ENCODE measurements at places on chromosomes 4 and X. TPM values are rescaled to one million over a fixed set of nuclear protein-coding genes. Genes with fewer than 3 reads are reported as not detected.

Gene SMIM10
- total RNA-seq = 14.2 TPM

Gene GPR82
- total RNA-seq = 0.57 TPM

Gene DCLK2
- 7.6 TPM for total RNA-seq

Gene SORBS2
- total RNA-seq = 32.7 TPM

Gene DIAPH2
- total RNA-seq = 30.0 TPM

Gene CCDC160
- 1.2 TPM for total RNA-seq

Gene SSX2B
- not detected for total RNA-seq

Gene LRCH2
- total RNA-seq = 10.6 TPM

Gene ADH7
- not detected for total RNA-seq

GRCh38 chr4:62118558-62118957 lies 918.4 kb downstream of the ADGRL3 start:
- no peak for DNase-seq

GRCh38 chr4:27518876-27519275 lies 658.2 kb downstream of the STIM2 start:
- DNase-seq = no peak

- DNase-seq = no peak
These were observed 39.1 kb upstream of the NPFFR2 start for GRCh38 chr4:71992571-71993312.

DNA sequence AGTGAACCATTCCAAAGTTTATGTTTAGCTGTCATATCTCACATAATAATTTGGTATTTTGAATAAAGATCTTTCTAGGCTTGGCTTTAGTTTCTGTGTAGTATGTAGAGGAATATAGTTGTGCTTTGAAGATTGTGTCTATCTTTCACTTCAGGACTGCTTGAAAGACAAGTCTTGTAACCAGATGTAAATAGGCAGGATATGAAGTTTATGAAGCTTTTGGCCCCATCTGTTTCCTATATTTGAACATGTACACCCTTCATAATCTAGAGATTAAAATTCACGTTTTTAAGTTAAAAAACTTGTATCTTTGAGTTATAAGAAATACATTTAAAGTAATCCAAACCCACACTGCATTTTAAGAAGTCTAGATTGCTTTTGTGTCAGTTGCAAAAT lies 11.7 kb upstream of the FREM3 start:
- no peak for DNase-seq

DNA sequence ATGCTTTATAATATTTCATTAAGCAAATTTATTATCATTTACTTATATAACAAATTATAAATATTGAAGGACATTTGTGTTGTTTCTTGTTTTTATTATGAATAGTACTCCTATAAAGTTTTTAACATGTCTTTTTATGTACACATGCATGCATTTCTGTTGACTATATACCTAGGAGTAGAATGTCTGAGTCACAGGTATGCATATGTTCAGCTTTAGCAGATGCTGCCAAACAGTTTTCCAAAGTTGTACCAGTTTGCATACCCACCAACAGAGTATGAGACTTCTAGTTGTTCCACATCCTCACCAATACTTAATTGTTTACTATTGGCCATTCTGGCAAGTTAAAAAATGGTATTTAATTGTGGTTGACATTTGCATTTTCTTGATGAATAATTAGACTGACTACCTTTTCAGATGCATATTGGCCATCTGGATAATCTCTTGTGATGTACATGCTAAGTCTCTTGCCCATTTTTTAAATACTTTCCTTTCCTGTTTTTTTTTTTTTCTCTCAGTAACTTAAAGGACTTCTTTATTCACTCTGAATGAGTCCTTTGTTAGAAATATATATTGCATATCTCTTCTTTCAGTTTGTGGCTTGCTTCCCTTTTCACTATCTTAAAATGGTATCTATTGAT lies 132.2 kb upstream of the TRIM2 start:
- DNase-seq = no peak

DNA sequence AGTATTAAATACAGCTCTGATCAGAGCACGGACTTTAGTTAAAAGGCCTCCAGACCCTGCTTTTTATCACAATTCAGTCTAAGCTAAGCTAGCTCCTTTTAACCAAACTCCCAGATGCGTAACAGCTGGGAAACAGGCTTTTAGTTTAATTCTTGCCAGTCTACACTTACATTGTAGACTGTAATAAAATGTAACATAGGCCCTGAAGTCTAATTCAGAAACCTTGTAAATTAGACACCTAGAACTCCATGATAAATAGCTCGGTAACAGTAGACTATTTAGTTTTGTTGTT lies 20.1 kb downstream of the FBXO8 start:
- no peak for DNase-seq

All from ovary (tissue), 10 donors.